AG10803 (cell line): ENCODE measurements at places on chromosomes 7 and 10.

- no peak for DNase-seq
Measured at GRCh38 chr10:102670871-102671434, 26.7 kb downstream of the TRIM8 start.

DNA sequence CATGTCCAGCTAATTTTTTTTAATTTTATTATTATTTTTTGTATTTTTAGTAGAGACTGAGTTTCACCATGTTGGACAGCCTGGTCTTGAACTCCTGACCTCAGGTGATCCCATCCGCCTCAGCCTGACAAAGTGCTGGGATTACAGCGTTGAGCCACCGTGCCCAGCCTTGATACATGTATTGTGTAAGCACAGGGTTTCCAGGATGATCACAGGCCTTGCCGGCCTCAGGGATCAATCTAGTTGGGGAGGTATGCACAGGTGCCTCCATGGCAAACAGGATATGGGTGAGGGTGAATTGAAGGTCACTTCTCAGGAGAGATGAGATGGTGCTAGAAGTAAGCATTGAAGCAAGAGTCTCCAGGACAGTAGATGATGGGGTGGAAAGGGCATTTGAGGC is 5.5 kb downstream of the MRPS17 start:
- DNase-seq: no peak

DNA sequence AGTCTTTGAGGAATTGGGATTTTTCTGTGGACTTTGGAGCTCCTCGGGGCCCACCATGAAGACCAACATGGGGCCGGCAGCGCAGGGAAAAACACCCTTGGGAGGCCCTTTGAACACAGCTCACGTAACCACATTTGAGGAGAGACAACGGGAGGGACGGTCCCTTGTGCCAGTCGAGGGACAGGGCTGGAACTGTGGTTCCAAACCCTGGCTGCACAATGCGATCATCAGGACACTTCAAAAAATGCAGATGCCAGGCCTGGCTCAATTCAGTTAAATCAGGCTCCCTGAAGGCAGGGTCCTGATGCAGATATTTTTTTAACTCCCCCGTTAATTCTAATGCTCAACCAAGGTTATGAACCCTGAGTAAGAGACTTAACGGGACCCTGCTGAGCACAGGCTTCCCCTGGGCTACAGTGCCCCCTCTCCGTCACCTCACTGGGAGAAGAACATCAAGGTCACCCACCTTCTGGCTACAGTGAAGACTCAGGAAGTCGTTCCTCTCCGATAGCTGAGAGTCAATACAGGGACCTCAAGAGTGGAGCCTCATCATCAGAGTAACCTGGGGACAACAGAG is 30.4 kb downstream of the LYZL1 start:
- DNase-seq: no peak

GRCh38 chr7:55305135-55305534 is 60.0 kb upstream of the LANCL2 start:
- no peak for DNase-seq

DNA sequence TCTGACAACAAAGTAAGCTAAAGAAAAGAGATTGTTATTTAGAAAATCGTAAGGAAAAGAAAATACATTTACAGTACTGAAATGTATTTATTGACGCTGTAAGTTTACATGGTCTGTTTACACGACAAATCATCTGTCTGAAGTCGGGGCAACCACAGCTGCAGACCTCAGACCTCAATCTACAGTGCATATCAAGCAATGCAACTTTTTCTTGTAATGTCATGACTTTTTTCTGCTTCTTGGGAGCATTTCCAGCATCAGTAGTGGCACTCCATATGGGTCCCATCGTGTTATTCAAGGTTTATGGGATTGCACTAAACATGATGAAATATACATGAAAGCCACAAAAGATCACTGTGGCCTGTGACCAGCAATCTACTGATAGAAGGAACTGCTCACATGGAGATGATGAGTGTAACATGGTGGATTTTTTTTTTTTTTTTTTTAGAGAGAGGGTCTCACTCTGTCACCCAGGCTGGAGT is 77.1 kb downstream of the MTPN start:
- DNase-seq: no peak

- DNase-seq: no peak
Measured at GRCh38 chr7:142308326-142308725, 50.5 kb upstream of the PRSS58 start.
